ENCODE measurements at places on chromosomes 5 and 9. TPM values are rescaled to one million over a fixed set of nuclear protein-coding genes. Genes with fewer than 3 reads are reported as not detected.

GRCh38 chr9:16453390-16453789 is 417.1 kb downstream of the BNC2 start:
- H3K4me1 ChIP-seq = peaks cover under 1% of the 10 kb centered on the region
- H3K4me3 ChIP-seq = no peak overlapping the region
- no peaks in the 10 kb centered on the region for H3K27me3 ChIP-seq
- no peak for DNase-seq

- H3K4me3 ChIP-seq = no peak overlapping the region
- DNase-seq = no peak
- no peaks in the 10 kb centered on the region for H3K27me3 ChIP-seq
- H3K4me1 ChIP-seq = no peaks in the 10 kb centered on the region
- no peak overlapping the region for H3K27ac ChIP-seq
- no peaks in the 10 kb centered on the region for H3K36me3 ChIP-seq
Observed at GRCh38 chr5:10987276-10987924, 226.4 kb upstream of the DAP start.

GLRA1 gene
- not detected for polyA plus RNA-seq

CDKN2B-AS1 gene
- 0.32 TPM for polyA plus RNA-seq

DNA sequence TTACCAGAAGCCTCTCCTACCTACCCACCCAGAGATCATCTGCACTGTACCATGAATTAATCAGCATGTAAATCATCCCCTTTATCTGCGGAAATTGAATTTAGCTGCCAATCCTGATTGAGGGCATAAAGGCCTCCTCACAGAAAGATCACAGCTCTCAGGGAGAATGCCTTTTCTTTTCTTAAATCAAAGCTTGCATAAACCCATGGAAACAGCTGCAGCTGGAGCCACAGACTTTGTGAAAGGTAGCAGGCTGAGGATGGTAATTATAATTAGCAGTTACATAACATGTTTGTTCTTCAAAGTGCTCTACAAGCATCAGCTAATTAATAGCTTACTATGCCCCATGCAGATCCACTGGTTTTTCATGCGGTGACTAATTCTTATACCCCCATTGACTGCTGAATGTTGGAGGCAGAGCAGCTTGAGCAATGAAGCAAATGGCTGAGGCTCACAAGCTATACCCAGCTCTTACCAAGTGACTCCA is 54.6 kb downstream of the SUSD1 start:
- peaks cover 6% of the 10 kb centered on the region for H3K4me1 ChIP-seq
- DNase-seq = no peak
- H3K27me3 ChIP-seq = no peaks in the 10 kb centered on the region
- H3K36me3 ChIP-seq = peaks cover 11% of the 10 kb centered on the region
- no peak overlapping the region for H3K27ac ChIP-seq
- no peak overlapping the region for H3K4me3 ChIP-seq

GRCh38 chr5:40093550-40093949 is 586.2 kb upstream of the PTGER4 start:
- no peak overlapping the region for H3K27ac ChIP-seq
- H3K4me3 ChIP-seq = no peak overlapping the region
- H3K36me3 ChIP-seq = no peaks in the 10 kb centered on the region
- no peak for DNase-seq
- H3K27me3 ChIP-seq = no peaks in the 10 kb centered on the region

FOXD4 gene
- 0.35 TPM for polyA plus RNA-seq

DNA sequence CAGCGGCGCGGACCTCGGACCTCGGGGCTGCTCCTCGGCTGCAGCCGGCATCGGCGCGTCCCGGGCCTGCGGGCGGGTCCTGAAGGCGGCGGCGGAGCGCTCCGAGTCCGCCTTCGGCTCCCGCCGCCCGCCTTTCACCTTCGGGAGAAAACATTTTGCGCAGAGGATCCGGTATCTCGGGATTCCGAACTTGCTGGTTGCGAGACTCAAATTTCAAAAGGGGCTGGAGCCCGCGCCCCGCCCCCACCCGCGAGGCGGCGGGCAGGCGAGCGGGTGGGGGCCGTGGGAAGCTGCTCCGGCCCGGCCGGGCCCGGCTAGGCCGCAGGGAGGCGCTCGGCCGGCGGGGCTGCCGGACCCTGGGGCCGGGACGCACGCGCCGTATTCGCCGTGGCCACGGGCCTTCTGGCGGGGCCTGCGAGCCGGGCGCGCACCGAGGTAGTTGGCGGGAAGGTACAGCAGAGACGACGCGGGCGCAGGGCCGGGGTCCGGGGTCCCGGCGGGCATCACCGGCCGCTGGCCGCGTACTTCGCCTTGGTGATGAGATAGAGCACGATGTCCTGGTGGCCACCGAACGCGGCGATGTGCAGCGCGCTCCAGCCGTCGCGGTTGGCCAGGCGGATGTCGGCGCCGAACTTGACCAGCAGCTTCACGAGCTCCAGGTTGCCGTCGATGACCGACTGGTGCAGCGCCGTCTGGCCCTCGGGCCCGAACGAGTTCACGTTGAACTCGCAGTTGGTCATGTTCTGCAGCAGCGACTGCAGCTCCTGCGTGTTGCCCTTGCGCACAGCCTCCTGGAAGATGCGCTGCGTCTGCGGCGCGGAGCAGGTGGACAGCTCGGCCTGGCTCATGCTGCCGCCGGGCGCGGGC is 757 bp downstream of the NRARP start:
- DNase-seq = peak; percentile 79
- H3K27ac ChIP-seq = peak overlapping the region; percentile 79
- H3K4me3 ChIP-seq = peak overlapping the region; percentile 71
- H3K27me3 ChIP-seq = peaks cover 5% of the 10 kb centered on the region

GRCh38 chr5:83077662-83078261 is 415 bp downstream of the XRCC4 start:
- DNase-seq = no peak
- peaks cover 3% of the 10 kb centered on the region for H3K4me1 ChIP-seq
- H3K4me3 ChIP-seq = peak overlapping the region; percentile 75
- no peaks in the 10 kb centered on the region for H3K27me3 ChIP-seq

GRCh38 chr9:125409637-125410521 is 148.3 kb downstream of the GAPVD1 start:
- H3K4me3 ChIP-seq = no peak overlapping the region
- H3K27me3 ChIP-seq = no peaks in the 10 kb centered on the region
- peaks cover 3% of the 10 kb centered on the region for H3K4me1 ChIP-seq
- no peaks in the 10 kb centered on the region for H3K36me3 ChIP-seq
- no peak for DNase-seq
- H3K27ac ChIP-seq = no peak overlapping the region

- no peak overlapping the region for H3K4me3 ChIP-seq
- no peak overlapping the region for H3K27ac ChIP-seq
- no peaks in the 10 kb centered on the region for H3K4me1 ChIP-seq
- H3K36me3 ChIP-seq = no peaks in the 10 kb centered on the region
- peak; percentile 93 for DNase-seq
- H3K27me3 ChIP-seq = no peaks in the 10 kb centered on the region
Observed at GRCh38 chr5:93395971-93396379, 185.0 kb downstream of the NR2F1-AS1 start.

- H3K4me1 ChIP-seq = no peaks in the 10 kb centered on the region
- no peak overlapping the region for H3K27ac ChIP-seq
- H3K4me3 ChIP-seq = no peak overlapping the region
- H3K27me3 ChIP-seq = no peaks in the 10 kb centered on the region
- H3K36me3 ChIP-seq = no peaks in the 10 kb centered on the region
- no peak for DNase-seq
Observed at GRCh38 chr5:65873181-65873750, 53.1 kb upstream of the ERBIN start.

DNA sequence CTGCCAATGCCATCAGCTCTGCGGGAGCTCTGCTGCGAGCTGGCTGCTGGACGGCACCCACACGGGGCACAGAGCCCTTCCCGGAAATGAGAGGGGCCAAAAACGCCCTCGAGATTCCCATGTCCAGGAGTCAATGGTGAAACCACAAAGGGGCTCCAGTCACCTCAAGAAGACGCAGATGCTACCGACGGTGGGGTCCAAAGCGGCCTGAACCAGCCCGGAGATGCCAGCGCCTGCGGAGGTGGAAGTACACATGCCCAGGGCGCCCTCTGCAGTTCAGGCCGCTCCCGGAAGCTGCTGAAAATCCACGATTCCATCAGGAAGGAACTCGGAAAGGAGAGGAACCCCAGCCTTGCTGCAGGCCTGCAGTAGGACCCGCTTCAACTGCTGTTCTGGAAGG is 82.4 kb upstream of the SELENOP start:
- H3K27ac ChIP-seq = no peak overlapping the region
- H3K27me3 ChIP-seq = no peaks in the 10 kb centered on the region
- no peak overlapping the region for H3K4me3 ChIP-seq
- no peak for DNase-seq

DNA sequence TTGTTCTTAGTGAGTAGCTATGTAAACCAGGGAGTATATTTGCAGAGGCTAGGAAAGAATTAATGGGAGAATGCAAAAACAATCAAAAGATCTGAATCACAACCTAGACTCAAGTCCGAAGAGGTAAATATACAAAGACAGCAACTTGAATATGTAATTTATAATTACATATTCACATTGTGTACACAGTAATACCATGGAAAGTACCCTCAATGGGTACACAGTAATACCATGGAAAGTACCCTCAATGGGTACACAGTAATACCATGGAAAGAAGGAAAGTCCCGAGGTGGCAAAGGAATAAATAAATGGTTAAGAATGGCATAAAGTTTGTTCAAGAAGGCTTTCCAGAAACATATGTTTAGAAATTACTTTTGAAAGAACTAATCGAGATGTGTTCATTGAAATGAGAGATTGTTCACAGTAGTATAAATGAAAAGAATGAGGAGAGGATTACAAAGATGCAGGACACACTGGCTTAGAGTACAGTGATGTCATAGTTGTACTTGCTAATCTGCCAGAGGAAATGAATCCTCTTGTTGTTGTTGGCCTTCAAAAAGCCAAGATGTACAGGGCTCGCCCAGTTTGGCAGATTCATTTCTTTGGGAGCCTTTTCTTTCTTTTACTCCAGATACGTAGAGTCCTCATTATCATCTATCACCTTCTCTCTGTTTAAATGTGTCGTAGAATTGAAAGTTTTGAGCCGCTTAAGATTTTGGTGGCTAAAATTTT is 116.0 kb downstream of the UNC13B start:
- no peaks in the 10 kb centered on the region for H3K36me3 ChIP-seq
- DNase-seq = no peak
- peak overlapping the region; percentile 68 for H3K27ac ChIP-seq
- H3K4me3 ChIP-seq = no peak overlapping the region
- no peaks in the 10 kb centered on the region for H3K4me1 ChIP-seq

Measured in lung (tissue), 17 donors.